Dermis blood vessel endothelial cell (primary cell): ENCODE measurements at places on chromosomes 2 and 18. TPM values are rescaled to one million over a fixed set of nuclear protein-coding genes. Genes with fewer than 3 reads are reported as not detected.

Gene CCDC74B
- total RNA-seq: 2.2 and 2.7 TPM in 2 replicates

Gene LBH
- 25.1 and 49.9 TPM in 2 replicates for total RNA-seq

Gene PID1
- under 0.01 and 0.05 TPM in 2 replicates for total RNA-seq

Gene CHRNG
- total RNA-seq: not detected in 2 replicates

DNA sequence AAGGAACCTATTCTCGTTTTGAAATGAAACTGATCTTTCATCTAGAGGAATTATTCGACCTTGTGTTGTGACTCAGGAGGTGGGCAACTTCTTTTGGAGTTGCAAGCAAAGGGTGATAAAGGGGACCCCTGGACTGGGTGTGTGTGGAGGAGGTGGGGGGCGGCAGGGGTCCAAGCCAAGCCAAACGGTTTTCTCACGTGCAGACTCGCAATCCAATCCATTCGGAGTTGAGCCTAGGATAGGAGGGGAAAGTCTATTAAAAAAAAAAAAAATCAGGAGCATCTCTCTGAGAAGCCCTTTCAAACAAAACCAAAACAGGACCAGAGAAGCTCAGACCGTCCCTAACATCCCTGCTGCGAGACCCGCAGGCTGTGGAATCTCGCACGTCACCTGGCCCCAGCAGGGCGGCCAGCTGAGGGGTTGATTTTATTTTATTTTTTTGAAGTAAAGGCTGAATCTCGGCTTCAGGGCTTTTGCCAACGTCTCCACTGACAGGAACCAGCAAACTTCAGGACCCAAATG is 3.7 kb upstream of the ZEB2 start:
- DNase-seq: peak; percentile 19

GRCh38 chr2:25700221-25700660 is 26.9 kb upstream of the DTNB start:
- DNase-seq: peak; percentile 69

- DNase-seq: no peak
These were observed 78.9 kb downstream of the UXS1 start for GRCh38 chr2:106115250-106115649.

DNA sequence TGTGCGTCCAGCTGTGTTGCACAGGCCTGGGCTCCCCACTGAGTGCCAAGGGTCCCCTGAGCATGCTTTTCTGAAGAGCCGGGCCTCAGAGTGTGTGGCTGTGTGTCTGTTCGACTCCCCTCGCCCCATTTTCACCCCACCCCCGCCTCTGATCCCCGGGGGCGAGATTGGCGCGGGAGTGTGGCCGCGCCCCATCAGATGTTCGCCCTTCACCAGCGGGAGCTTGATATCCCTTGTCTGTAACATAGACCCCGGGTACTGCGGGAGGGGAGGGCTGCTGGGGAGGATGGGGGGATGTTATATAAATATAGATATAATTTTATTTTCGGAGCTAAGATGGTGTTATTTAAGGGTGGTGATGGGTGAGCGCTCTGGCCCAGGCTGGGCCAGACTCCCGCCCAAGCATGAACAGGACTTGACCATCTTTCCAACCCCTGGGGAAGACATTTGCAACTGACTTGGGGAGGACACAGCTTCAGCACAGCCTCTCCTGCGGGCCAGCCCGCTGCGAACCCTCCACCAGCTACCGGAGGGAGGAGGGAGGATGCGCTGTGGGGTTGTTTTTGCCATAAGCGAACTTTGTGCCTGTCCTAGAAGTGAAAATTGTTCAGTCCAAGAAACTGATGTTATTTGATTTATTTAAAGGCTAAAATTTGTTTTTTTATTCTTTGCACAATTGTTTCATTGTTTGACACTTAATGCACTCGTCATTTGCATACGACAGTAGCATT is 1.5 kb downstream of the RHOB start:
- peak; percentile 38 for DNase-seq

DNA sequence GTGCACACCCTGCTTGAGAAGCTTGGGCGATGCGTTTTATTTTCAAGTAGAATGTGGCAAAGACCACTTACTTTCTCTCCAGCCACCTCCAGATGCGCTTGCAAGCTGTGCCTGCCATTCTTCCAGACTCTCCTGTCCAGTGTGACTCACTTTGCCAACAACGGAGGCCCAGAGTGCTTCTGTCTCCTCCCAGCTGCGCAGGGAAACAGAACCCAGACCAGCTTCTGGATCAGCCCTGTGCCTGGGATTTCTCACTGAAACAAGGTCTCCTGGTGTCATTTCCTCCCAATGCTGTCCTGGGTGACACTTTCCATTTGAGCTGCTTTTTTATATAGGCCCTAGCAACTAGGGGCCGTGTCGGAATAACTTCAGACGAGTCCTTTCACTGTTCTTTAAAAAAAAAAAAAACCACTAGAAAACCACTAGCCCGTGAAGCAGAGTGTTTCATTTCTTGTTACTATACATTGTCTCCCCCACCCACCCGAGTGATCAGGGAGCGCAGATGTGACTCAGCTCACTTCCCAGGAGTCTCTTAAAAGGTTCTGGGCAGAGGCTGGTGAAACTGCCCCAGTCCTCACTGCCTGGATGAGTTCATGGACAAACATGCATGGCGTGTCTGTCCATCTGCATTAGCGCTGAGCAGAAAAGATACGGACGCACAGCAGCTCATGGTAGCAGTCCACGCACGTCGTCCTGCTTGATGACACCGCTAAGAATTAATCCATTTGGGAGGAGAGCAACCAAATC is 25.3 kb upstream of the RPL31 start:
- no peak for DNase-seq
